ENCODE measurements at places on chromosomes 6 and 20.

DNA sequence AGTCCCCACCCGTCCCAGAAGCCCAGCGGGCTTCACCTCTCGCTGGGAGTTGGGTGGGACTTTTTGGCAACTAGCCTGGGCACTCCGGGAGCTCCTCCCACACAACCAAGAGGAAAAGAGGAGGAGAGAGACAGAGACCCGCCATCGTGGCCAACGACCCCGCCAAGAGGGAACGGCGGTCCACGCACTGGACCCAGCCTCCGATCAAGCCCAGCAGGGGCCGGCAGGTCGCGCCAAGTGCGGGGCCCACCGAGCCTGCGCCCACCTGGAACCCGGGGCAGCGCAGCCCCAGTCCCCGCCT is 3.0 kb upstream of the TMEM14C start:
- DNase-seq, result no peak

DNA sequence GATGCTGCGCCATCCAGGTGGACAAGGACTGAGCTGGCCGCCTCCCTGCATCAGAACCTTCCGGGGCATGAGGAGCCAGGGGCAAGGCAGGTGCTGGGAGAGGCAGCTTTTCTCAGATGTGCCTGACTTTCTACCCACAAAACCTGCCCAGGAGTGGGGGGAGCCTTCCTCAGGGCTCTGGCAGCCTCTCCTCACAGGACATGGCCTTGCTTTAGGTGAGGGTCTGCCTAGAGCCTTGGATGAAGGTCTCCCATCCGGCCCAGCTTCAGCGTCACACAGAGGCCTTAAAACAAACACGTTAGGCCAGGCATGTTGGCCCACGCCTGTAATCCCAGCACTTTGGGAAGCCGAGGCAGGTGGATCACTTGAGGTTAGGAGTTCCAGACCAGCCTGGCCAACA is 7.4 kb downstream of the BCAS4 start:
- DNase-seq, result no peak

DNA sequence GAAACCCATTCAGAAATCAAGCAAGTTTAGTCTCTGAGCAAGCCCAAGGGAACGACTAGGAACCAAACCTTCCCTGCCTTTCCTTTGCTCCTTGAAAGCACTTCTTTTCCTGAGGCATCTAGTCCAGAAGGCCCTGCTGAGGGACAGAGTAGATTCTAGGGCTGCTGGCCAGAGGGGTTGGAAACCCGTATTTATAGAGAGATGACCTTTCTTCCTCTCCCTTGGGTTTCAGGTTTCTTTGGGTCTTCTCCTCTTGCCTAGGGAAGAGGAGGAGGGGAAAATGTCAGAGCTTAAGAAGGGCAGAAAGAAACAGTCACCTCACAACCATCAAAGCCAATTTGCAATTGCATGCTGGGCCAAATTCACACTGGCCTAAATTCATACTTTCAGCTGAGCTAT is 5.8 kb downstream of the APOBEC2 start:
- DNase-seq, result no peak

DNA sequence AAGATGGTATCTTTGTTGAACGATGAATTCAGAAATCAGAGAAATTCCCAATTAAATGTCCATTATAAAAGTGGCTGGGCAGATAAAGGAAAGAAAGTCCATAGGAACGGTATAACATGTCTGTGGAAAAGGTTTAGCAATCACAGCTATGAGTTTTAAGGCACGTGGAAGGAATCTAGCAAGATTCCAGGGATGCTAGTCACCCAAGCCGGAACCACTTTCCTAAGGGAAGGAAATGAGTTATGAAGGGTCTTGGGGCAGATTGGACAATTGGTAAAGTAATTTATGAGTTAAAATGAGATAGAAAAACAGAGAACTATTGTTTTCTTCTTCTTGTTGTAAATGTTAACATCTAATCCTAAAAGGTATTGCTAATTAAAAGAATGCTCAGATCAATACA is 384.8 kb downstream of the ADGRB3 start:
- DNase-seq, result no peak

DNA sequence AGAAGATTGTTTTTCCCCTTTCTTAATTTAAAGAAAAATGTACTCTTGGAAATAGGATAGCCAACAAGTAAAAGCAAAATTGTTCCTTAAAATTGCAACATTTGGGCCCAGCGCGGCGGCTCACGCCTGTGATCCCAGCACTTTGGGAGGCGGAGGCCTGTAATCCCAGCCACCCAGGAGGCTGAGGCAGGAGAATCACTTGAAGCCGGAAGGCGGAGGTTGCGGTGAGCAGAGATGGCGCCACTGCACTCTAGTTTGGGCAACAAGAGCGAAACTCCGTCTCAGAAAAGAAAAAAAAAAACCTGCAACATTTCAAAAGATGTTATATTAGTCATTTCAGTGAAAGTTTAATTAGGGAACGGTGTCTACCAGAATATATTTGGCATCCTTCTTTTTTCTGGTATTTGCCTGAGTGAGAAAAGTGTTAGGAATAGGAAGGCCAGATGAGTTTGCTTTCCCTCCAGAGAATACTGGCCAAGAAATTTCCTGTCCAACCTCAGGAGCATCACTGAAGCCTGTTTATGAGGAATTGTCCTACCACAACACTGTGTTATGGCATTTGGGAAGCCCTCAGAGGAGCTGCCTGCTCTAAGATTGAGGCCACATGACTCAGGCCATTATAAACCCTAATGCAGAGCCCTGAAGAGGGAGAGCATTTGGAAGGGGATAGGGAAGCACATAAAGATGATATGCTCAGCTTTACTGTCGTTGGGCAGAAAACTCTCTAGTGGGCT is 1.2 kb upstream of the GJA1 start:
- no peak for DNase-seq

- DNase-seq, result no peak
Measured at GRCh38 chr6:94468830-94469229, 1049.5 kb upstream of the EPHA7 start.

DNA sequence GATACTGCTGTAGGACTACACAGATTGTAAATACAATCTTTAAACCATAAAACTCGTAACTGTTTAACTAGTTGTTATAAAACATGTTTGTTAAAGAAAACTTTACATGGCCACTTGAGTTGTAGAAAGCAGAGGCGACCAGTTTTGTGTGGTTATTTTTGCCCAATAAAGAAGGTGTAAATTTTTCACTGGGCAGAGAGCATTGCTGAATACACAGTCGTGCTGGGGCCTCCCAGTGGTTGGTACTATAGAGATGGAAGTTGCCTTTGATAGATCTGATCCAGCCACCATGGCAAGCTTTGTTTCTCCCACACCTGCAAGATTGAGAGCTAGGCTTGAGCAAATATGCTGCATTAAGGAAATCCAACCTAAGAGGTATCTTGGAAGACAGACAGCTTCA is 34.0 kb upstream of the YWHAB start:
- DNase-seq, result no peak

DNA sequence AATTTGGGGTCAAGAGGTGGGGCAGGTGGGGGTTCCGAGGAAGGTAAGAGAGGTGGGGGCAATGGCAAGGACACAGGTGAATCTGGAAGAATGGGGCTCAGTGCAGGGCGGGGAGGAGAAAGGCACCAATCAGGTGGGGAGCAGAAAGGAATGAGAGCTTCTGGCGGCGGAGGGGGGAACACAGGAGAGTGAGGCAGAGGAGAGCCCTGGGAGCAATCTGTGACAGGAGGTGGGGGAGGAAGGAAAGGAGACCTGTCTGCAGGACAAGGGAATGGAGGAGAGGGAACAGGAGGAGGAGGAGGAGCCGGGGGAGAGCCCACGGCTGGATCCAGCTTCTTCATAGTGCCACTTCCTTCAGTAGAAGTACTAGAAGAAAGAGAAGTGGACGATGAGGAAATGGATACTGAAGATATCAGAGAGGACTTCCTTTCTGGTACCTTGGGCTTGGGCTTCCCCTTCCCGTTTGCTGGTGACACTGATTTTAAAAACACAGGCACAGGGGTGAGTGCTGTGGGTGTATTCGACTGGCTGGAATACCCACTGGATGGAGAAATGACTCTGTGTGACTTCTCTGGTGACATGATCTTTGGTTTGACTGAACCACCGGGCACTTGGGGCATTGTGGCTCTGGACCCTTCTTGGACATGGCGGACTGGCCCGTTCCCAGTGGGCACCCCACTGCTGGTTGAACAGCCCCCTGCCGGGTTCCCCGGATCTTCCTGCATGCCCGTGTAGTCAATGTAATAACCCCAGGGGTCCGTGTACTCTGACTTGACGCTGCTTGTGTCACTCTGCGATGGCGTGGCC is 27.4 kb downstream of the HEBP2 start:
- no peak for DNase-seq

DNA sequence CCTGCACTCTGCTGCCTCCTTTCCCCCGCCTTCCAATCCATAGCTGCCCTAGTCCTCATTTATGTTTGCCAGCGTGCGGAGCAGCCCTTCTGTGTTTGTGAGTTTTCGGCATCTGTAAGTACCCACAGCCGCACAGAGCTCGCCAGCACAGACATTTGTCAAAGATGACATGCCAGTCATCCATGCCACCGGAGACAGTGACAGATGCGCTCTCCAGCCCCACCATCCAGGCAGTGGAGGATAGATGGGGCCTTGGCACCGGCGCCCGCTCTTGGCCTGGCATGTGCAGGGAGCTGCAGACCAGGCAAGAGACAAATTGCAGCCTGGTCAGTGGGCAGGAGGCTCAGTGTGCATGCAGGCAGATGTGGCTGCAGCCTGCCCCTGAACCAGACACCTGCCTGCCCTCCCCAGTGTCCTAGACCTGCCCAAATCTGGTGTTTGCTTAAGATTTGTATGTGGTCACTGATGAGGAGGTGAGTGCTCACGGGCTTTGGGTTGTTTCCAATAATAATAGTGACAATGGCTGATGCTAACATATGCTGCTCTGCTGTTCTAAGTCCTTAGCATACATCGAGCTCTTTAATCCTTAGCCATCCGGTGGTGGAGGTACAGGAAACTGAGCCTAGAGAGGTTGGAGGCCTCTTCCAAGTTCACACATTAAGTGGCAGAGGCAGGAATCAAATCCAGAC is 78.1 kb downstream of the UNC5CL start:
- no peak for DNase-seq

- DNase-seq, result no peak
Measured at GRCh38 chr20:18254615-18255014, 33.7 kb upstream of the ZNF133 start.

GRCh38 chr6:91043751-91044150 is 456.9 kb upstream of the MAP3K7 start:
- DNase-seq, result no peak

GRCh38 chr6:106885679-106886078 is 88.8 kb downstream of the CD24 start:
- no peak for DNase-seq

DNA sequence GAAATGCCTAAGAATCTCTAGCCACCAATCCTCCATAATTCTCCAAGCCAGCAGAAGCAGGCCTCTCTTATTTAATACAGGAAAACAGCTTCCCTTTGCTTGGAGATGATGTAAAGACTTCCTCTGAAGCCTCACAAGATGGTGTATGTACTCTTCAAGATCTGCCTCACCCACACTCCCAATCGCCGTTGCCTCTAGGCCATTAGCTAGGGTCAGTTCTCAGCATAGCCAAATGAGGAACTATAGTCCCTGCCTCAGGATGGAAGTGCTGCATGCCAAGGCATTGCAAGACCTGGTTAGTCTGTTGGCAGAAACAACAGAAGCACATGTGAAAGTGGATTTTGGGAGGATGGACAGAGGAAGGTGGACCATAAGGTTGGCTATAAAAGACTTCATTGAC is 139.1 kb downstream of the SCML4 start:
- no peak for DNase-seq

DNA sequence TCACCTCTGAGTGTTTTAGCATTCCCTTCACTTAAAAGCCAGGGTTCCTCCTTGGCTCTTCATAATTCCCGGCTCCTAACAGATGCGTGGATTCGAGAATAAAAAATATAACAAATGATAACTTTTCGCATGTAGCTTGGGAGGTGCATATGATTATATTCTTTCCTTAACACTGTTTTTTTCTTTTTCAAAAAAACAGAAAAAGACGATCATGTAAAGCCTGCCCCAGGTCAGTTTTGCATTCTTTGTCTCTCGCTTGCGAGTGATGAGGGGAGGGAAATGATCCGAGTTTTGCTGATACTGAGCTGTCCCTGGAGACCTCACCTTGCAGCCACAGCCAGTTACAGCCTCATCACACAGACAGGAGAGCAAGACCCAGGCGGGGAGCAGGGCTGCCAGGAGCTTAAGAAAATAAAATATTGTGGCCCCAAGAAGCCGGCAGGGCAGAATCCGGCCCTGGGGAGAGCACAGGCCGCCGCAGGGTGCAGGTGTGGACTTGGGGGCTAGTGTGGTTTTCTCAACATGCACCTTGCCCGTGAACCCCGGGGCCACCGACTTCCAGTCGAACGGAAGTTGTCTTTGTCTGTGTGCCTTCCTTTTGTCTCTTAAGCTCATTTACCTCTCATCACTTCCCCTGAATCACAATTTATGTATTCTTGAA is 301.8 kb downstream of the TAF4 start:
- DNase-seq, result no peak

DNA sequence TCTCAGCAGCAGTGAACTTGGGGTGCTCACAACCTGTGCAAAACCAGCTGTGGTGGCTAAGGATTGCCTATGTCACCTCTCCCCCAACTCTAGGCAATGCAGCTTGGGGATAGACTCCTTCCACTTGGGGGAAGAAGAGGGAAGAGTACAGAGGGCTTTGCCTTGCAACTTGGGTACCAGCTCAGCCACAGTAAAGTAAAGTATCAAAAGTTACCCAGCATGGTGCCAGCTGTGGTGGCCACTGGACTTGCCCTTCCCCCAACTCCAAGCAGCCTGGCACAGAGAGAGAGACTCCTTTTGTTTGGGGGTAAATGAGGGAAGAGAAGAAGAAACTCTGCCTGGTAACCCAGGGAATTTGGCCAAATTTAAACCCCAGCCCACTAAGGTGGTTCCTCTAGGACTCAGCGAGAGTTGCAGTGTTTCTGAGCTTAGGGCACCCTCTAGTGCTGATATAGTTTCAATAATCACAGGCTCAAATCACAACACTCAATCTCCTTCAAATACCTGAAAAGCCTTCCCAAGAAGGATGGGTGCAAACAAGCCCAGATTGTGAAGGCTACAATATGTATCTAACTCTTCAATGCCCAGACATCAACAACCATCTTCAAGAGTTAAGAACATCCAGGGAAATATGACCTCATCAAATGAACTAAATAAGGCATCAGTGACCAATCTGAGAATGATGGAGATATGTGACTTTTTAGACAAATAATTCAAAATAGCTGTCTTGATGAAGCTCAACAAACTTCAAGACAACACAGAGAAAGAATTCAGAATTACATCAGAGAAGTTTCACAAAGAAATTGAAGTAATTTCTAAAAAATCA is 7.6 kb upstream of the DEFB129 start:
- DNase-seq, result peak; percentile 29

DNA sequence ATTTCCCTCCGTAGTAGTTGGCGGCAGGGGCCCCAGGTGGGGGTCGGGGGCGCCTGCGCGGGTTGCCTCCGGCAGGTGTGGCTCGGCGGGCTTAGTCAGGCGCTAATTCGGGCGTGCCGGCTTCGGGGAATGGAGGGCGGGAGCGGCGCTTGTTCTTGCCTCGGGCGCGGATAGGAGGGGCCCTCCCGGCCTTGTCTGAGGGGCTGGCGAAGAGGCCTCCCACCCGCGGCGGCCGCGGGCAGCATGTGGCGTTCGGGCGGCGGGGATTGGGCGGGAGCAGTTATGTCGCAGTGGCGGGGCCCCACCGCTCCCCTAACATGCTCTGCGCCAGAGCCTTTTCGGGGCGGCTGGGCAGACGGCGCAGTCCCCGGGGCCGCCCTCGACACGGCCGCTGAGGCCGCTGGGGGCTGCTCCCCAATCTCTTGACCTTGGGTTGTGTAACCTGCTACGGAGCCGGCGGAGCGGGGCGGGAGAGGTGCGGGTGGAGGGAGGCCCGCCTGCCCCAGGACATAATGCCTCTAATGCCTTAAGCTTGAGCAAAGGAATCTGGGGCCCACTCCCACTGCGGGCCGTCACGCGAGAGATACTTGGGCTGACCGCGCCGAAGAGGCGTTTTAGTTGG is 1.1 kb downstream of the AMD1 start:
- peak; percentile 42 for DNase-seq

Measured in foreskin melanocyte (primary cell).